Sigmoid colon (tissue), 7 donors: ENCODE measurements at places on chromosomes 12 and 14. TPM values are rescaled to one million over a fixed set of nuclear protein-coding genes. Genes with fewer than 3 reads are reported as not detected.

PHETA1 gene
- 6.1 TPM for total RNA-seq

TMPRSS12 gene
- not detected for total RNA-seq

FAIM2 gene
- 6.4 TPM for total RNA-seq

VRTN gene
- total RNA-seq, result not detected

GRCh38 chr14:105223260-105223659 lies 25.1 kb upstream of the BTBD6 start:
- no peak for DNase-seq
- peaks cover 23% of the 10 kb centered on the region for H3K36me3 ChIP-seq
- no peak overlapping the region for H3K4me3 ChIP-seq
- H3K4me1 ChIP-seq, result no peaks in the 10 kb centered on the region

- no peak for DNase-seq
- H3K27me3 ChIP-seq, result no peaks in the 10 kb centered on the region
- no peaks in the 10 kb centered on the region for H3K4me1 ChIP-seq
- H3K36me3 ChIP-seq, result no peaks in the 10 kb centered on the region
Measured at GRCh38 chr12:25718081-25718731, 165.1 kb upstream of the LMNTD1 start.

- H3K4me3 ChIP-seq, result no peak overlapping the region
- no peak overlapping the region for H3K27ac ChIP-seq
- no peaks in the 10 kb centered on the region for H3K36me3 ChIP-seq
- no peaks in the 10 kb centered on the region for H3K27me3 ChIP-seq
Measured at GRCh38 chr12:62267480-62267879, 7.3 kb downstream of the USP15 start.

- H3K36me3 ChIP-seq, result no peaks in the 10 kb centered on the region
- H3K27ac ChIP-seq, result no peak overlapping the region
- H3K27me3 ChIP-seq, result no peaks in the 10 kb centered on the region
- DNase-seq, result no peak
- no peaks in the 10 kb centered on the region for H3K4me1 ChIP-seq
- H3K4me3 ChIP-seq, result no peak overlapping the region
Measured at GRCh38 chr12:62522984-62523383, 56.4 kb downstream of the MON2 start.

DNA sequence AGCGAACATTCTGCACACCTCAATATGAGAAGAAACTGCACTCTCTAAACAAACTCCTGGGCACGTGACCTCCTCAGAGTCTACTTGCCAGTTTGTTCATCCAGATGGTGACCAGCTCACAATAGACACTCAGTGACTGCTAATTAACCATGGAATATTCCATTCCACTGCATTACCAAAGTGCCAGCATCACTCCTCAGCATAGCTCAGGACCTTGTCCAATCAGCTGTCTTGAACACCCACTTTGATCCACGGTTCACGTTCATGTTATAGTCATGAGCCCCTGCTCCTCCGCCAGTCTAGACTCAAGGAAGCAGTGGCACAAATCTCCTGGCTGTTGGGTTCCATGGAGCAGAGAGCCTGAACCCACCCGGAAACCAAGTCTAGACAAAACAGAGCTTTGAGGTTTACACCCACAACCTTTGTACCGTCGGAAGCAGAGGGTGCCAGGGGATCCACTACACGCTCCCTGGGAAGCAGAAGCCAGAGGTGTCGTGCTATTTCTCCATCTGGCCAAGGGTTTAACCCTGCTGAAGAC lies 285.3 kb downstream of the ZFP36L1 start:
- DNase-seq, result no peak
- peak overlapping the region; percentile 58 for H3K27ac ChIP-seq
- H3K4me3 ChIP-seq, result no peak overlapping the region
- H3K36me3 ChIP-seq, result no peaks in the 10 kb centered on the region
- H3K27me3 ChIP-seq, result no peaks in the 10 kb centered on the region

DNA sequence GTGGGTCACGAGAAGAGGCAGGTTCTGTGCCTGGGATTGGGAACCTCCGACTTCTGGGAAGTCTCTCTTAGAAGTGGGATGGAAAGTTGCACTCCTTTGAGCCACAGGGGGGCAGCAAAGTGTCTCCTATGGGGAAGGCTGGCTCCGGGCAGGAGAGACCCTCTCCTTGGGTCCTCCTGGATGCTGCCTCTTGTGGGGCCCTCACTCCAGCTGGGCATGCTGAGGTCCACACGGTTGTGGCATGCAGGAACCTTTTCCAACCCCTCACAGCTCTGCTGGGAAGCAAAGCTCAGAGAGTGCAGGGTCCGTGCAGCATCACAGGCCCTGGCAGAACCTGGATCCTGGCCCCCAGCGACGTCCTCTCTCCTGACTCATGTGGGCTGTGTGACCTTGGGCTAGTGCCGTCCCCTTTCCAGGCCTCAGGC lies 17.4 kb downstream of the SDSL start:
- no peak overlapping the region for H3K4me3 ChIP-seq
- no peaks in the 10 kb centered on the region for H3K4me1 ChIP-seq

GRCh38 chr12:1787714-1788113 lies 32.7 kb upstream of the LRTM2 start:
- no peak overlapping the region for H3K27ac ChIP-seq
- no peak for DNase-seq
- H3K27me3 ChIP-seq, result no peaks in the 10 kb centered on the region

GRCh38 chr12:98671459-98671858 lies 26.4 kb downstream of the APAF1 start:
- H3K27me3 ChIP-seq, result no peaks in the 10 kb centered on the region
- H3K27ac ChIP-seq, result no peak overlapping the region
- DNase-seq, result no peak
- H3K36me3 ChIP-seq, result peaks cover 15% of the 10 kb centered on the region
- no peaks in the 10 kb centered on the region for H3K4me1 ChIP-seq

- no peak overlapping the region for H3K27ac ChIP-seq
- DNase-seq, result no peak
- peaks cover 21% of the 10 kb centered on the region for H3K27me3 ChIP-seq
- H3K36me3 ChIP-seq, result no peaks in the 10 kb centered on the region
- no peak overlapping the region for H3K4me3 ChIP-seq
- H3K4me1 ChIP-seq, result no peaks in the 10 kb centered on the region
Measured at GRCh38 chr14:97217111-97217885, 420.1 kb downstream of the VRK1 start.

DNA sequence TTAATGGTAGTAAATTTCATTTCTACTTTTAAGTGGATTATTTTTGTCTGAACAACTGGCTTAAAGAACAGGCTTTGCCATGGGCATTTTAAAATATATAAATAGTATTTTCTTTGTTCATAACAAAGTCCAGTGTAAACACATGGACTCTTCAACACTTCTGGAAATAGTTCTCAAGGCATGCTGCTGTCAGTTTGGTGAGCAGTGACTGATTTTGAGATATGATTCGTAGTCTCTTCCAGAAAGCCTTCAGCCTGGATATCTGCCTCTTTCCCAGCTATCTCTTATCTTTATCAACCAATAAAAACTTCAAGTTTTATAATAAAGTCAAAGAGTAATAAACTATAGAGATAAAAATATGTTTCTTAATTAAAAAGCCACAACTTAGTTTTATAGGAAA lies 110.7 kb downstream of the NAV3 start:
- H3K4me3 ChIP-seq, result no peak overlapping the region
- no peaks in the 10 kb centered on the region for H3K27me3 ChIP-seq
- H3K4me1 ChIP-seq, result peaks cover 22% of the 10 kb centered on the region
- no peak overlapping the region for H3K27ac ChIP-seq
- no peaks in the 10 kb centered on the region for H3K36me3 ChIP-seq
